ENCODE measurements at places on chromosomes 3 and 15. TPM values are rescaled to one million over a fixed set of nuclear protein-coding genes. Genes with fewer than 3 reads are reported as not detected.

Gene GUCA1C
- not detected for polyA plus RNA-seq

Gene IQCF2
- polyA plus RNA-seq = not detected

Gene MUC20
- 34.5 TPM for polyA plus RNA-seq

DNA sequence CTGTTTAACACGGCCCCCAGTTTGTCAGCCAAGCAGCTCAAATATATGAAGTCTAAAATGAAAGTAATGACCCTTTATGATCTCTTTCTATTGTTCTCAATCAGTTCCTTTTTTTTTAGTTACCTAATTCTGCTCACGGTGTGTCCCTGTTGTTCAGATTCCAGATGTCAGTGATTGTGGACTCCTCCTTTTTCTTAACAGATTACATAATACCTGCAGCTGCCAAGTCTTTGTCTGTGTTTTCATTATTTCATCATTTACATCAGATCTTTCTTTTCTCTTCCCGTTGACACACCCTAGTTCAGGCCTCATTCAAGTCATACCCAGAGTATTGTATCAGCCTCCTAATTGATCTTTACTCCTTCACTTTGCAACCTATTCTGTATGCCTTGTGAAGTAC lies 56.1 kb upstream of the SKIL start:
- peaks cover 18% of the 10 kb centered on the region for H3K36me3 ChIP-seq
- H3K4me3 ChIP-seq = no peak overlapping the region
- no peaks in the 10 kb centered on the region for H3K27me3 ChIP-seq
- H3K4me1 ChIP-seq = no peaks in the 10 kb centered on the region
- DNase-seq = no peak

GRCh38 chr3:150443331-150443741 lies 35.2 kb downstream of the TSC22D2 start:
- H3K4me3 ChIP-seq = no peak overlapping the region
- DNase-seq = no peak
- H3K27ac ChIP-seq = no peak overlapping the region
- H3K4me1 ChIP-seq = peaks cover 6% of the 10 kb centered on the region

DNA sequence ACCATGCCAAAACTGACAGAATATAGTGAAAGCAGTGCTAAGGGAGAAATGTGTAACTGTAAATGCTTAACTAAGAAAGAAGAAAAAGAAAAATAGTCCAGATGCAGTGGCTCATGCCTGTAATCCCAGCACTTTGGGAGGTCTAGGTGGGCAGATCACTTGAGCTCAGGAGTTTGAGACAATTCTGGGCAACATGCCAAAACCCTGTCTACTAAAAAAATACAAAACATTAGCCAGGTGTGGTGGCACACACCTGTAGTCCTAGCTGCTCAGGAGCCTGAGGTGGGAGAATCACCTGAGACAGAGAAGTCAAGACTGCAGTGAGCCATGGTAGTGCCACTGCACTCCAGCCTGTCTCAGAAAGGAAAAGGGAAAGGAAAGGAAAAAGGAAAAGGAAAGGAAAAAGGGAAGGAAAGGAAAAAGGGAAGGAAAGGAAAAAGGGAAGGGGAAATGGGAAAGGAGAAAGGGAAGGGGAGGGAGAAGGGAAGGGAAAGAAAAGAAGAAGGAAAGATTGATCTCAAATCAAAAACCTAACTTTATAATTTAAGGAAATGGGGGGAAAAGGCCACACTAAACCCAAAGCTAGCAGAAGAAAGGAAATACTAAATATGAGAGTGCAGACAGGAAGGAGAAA lies 20.3 kb downstream of the C3orf33 start:
- DNase-seq = no peak
- no peaks in the 10 kb centered on the region for H3K4me1 ChIP-seq
- H3K27ac ChIP-seq = no peak overlapping the region
- H3K27me3 ChIP-seq = no peaks in the 10 kb centered on the region
- H3K36me3 ChIP-seq = peaks cover 3% of the 10 kb centered on the region

GRCh38 chr3:160009525-160009924 lies 20.9 kb downstream of the IL12A start:
- H3K27ac ChIP-seq = no peak overlapping the region
- H3K27me3 ChIP-seq = no peaks in the 10 kb centered on the region
- no peak overlapping the region for H3K4me3 ChIP-seq
- H3K4me1 ChIP-seq = no peaks in the 10 kb centered on the region

DNA sequence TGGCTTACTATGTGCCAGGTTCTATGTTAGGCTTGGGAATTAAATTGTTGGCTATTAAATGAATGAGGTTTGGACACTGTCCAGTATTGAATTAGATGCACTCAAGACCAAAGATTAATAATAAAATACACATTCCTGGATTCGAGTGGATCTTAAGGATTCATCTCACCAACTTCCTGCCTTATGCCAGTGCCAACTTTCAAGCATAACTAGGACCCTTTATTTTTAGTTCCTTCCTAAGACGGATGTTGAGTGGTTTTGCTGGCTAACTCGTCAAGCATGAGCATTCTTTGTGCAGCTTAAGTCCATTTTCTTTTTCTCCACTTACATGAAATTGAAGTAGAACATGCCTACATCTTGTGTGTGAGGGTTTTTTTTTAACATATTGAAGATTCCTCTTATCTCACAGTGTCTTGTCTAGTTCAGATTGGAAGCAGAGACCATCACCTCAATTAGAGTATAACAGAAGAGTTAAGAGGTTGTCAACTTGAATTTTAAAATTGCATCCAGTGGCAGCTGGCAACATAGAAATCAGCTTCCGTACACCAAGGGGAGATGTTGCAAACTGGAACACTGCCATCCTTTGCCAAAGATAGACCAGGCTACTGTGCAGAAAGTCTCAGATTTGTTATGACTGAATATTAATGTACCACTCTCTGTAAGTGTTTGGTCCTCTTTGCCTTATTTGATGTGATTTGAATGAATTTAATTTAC lies 106.3 kb upstream of the BFSP2 start:
- no peaks in the 10 kb centered on the region for H3K36me3 ChIP-seq
- no peak for DNase-seq
- no peak overlapping the region for H3K4me3 ChIP-seq
- no peak overlapping the region for H3K27ac ChIP-seq
- H3K27me3 ChIP-seq = no peaks in the 10 kb centered on the region

- H3K4me3 ChIP-seq = no peak overlapping the region
- H3K36me3 ChIP-seq = no peaks in the 10 kb centered on the region
- H3K27ac ChIP-seq = no peak overlapping the region
- no peaks in the 10 kb centered on the region for H3K4me1 ChIP-seq
- H3K27me3 ChIP-seq = no peaks in the 10 kb centered on the region
Measured at GRCh38 chr3:139607257-139608107, 67.9 kb upstream of the RBP1 start.

- H3K36me3 ChIP-seq = peaks cover 35% of the 10 kb centered on the region
- no peak overlapping the region for H3K27ac ChIP-seq
- peaks cover 22% of the 10 kb centered on the region for H3K4me1 ChIP-seq
- no peaks in the 10 kb centered on the region for H3K27me3 ChIP-seq
Measured at GRCh38 chr15:59168536-59168935, 38.1 kb upstream of the LDHAL6B start.

GRCh38 chr3:119211193-119211592 lies 29.5 kb downstream of the B4GALT4 start:
- no peak overlapping the region for H3K4me3 ChIP-seq
- peaks cover 23% of the 10 kb centered on the region for H3K4me1 ChIP-seq

- no peaks in the 10 kb centered on the region for H3K36me3 ChIP-seq
- peaks cover 4% of the 10 kb centered on the region for H3K4me1 ChIP-seq
- DNase-seq = peak; percentile 54
- H3K27ac ChIP-seq = no peak overlapping the region
- no peak overlapping the region for H3K4me3 ChIP-seq
Measured at GRCh38 chr3:27312044-27312668, 57.0 kb downstream of the NEK10 start.

- no peaks in the 10 kb centered on the region for H3K27me3 ChIP-seq
- H3K27ac ChIP-seq = no peak overlapping the region
- H3K4me1 ChIP-seq = no peaks in the 10 kb centered on the region
- DNase-seq = no peak
Measured at GRCh38 chr3:71586810-71587242, 3.3 kb upstream of the FOXP1 start.

GRCh38 chr3:120550546-120550945 lies 45.6 kb upstream of the NDUFB4 start:
- DNase-seq = no peak
- H3K4me3 ChIP-seq = no peak overlapping the region
- H3K36me3 ChIP-seq = no peaks in the 10 kb centered on the region
- no peaks in the 10 kb centered on the region for H3K27me3 ChIP-seq
- no peak overlapping the region for H3K27ac ChIP-seq
- no peaks in the 10 kb centered on the region for H3K4me1 ChIP-seq

DNA sequence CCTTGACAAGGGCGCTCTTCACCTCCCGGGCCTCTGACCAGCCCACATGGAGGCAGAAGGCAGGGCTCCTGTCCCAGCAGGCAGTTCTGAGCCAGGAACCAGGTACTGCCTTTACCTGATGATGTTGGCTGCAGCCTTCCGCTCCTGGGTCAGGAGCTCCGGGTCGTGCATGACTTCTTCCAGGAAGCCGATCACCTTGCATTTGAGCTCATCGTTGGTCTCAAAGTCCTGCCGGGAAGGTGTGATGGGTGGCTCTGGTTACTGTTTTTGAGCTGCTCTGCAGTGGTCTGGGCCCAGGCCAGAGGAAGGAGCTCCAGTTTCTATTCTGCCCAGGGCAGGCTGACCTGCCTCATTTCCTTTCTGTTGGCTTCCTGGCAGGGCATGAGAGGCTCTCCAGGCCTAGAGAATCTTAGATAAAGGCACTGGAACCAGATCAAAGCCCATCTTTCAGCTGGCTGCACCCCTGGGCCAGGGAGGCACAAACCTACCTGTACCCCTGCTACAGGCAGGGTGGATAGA lies 53.2 kb upstream of the CTSH start:
- no peak for DNase-seq
- no peak overlapping the region for H3K4me3 ChIP-seq
- no peaks in the 10 kb centered on the region for H3K27me3 ChIP-seq
- peaks cover 37% of the 10 kb centered on the region for H3K4me1 ChIP-seq
- no peaks in the 10 kb centered on the region for H3K36me3 ChIP-seq
- H3K27ac ChIP-seq = no peak overlapping the region

DNA sequence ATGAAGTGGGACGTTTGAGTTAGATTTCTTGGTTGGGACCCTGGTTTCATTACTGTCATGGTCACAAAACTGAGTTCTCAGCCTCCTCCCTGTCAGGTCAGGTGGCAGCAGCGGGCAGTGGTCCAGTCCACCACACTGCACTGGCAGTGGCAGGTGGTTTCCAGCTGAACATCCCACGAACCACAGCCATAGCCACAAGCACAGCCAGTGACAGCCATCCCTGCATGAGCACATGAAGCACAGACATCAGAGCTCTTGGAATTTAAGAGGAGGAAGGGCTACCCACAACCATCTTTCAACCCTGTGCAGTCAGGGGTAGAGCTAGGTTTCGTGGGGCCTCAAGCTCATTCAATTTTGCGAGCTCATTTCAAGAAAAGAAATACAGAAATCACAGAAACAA lies 1.5 kb downstream of the RETNLB start:
- no peak overlapping the region for H3K27ac ChIP-seq
- H3K4me1 ChIP-seq = no peaks in the 10 kb centered on the region
- no peak for DNase-seq
- no peaks in the 10 kb centered on the region for H3K27me3 ChIP-seq
- H3K36me3 ChIP-seq = no peaks in the 10 kb centered on the region

GRCh38 chr3:25585361-25586166 lies 79.1 kb downstream of the TOP2B start:
- peaks cover 25% of the 10 kb centered on the region for H3K36me3 ChIP-seq
- H3K4me3 ChIP-seq = no peak overlapping the region
- DNase-seq = no peak

DNA sequence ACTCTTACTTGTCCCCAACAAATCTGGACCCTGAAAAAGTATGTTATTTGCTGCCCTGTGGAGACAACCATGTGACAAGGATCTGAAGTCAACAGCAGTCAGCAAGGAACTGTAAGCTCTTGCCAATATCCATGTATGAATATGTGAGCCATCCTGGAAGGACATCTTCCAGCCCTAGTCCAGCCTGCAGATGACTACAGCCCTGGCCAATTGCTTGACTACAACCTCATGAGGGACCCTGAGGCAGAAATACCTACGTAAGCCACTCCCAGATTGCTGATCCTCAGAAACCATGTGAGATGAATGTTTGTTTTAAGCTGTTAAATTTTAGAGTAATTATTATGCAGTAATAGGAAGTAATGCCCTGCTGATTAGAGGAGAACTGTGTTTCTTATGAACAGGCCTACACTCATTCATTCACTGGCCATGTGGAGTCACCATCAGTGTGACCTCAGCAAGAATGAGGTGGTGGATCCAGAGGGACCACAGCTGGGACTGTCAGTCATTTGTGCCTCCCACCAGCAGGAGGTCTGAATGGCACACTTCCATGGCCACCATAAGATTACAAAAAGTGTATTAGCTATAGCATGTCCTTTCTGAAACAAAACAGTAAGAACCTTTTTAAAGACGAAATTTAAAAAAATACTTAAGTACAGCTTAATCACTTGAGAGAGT lies 92.6 kb downstream of the TFDP2 start:
- no peak overlapping the region for H3K27ac ChIP-seq
- H3K4me3 ChIP-seq = no peak overlapping the region
- no peaks in the 10 kb centered on the region for H3K4me1 ChIP-seq
- H3K36me3 ChIP-seq = peaks cover 7% of the 10 kb centered on the region
- DNase-seq = no peak
- H3K27me3 ChIP-seq = no peaks in the 10 kb centered on the region

DNA sequence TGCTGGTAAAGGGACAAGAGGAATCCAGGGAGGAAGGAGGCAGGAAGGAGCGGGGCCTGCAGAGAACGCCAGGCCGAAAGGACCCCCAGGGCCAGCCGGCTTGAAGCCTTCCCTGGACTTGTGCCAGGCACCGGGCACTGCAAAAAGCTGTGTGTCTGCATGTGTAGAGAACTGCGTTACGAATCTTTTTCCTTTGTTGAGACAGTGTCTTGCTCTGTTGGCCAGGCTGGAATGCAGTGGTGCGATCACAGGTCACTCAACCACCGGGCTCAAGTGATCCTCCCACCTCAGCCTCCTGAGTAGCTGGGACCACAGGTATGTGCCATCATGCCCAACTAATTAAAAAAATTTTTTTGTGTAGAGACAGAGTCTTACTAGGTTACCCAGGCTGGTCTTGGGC lies 17.0 kb upstream of the MUC4 start:
- DNase-seq = no peak
- H3K27ac ChIP-seq = no peak overlapping the region
- no peaks in the 10 kb centered on the region for H3K36me3 ChIP-seq
- H3K4me1 ChIP-seq = no peaks in the 10 kb centered on the region
- no peaks in the 10 kb centered on the region for H3K27me3 ChIP-seq

DNA sequence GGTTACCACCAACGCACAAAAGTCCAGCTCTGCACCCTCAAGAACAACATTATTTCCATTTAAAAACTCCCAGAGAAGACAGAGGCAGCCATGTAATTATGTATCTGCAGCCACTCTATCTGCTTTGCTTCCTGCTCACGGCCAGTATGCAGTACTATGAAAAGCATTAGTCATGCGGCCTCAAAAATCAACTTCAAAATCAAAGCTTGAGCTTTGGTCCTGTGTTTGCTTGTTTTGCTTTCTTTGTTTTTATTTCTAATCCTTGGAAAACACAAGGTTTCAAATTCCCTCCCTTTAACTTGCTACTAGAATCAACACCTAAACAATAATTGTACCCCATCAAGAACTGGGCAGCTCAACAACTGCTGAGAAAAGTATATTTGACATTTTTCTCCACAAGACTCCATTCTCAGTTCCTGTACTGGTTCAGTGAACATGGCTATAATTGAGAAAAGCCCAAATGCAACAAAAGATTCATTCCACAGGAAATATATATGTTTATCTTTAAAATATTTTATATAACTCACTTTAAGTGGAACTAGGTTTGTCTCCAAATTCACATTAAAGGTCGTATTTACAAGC lies 37.6 kb downstream of the GBE1 start:
- H3K4me3 ChIP-seq = no peak overlapping the region
- H3K27me3 ChIP-seq = no peaks in the 10 kb centered on the region
- DNase-seq = no peak
- H3K27ac ChIP-seq = no peak overlapping the region
- H3K36me3 ChIP-seq = no peaks in the 10 kb centered on the region
- H3K4me1 ChIP-seq = no peaks in the 10 kb centered on the region
